ENCODE measurements at places on chromosomes 1 and 21. TPM values are rescaled to one million over a fixed set of nuclear protein-coding genes. Genes with fewer than 3 reads are reported as not detected.

Gene OR2T29
- not detected for total RNA-seq

Gene CCDC185
- total RNA-seq: not detected

Gene RIPPLY3
- total RNA-seq: not detected

Gene ASCL5
- total RNA-seq: not detected

Gene BLACAT1
- total RNA-seq: not detected

Gene PRUNE1
- total RNA-seq: 14.4 TPM

All from mesenteric fat pad (tissue), 1 donor.